T-helper 2 cell (primary cell): ENCODE measurements at places on chromosomes 11 and 22.
A peak's percentile ranks its signal among the peaks of the same experiment; 100 is the strongest.

GRCh38 chr22:50714150-50714549 is 23.9 kb upstream of the ACR start:
- DNase-seq, result no peak

- no peak for DNase-seq
These were observed 319.3 kb upstream of the NARS2 start for GRCh38 chr11:78893996-78894395.

GRCh38 chr11:123183391-123184099 is 11.5 kb downstream of the CLMP start:
- no peak for DNase-seq

GRCh38 chr11:119912229-119912628 is 183.2 kb upstream of the NECTIN1 start:
- DNase-seq, result no peak

DNA sequence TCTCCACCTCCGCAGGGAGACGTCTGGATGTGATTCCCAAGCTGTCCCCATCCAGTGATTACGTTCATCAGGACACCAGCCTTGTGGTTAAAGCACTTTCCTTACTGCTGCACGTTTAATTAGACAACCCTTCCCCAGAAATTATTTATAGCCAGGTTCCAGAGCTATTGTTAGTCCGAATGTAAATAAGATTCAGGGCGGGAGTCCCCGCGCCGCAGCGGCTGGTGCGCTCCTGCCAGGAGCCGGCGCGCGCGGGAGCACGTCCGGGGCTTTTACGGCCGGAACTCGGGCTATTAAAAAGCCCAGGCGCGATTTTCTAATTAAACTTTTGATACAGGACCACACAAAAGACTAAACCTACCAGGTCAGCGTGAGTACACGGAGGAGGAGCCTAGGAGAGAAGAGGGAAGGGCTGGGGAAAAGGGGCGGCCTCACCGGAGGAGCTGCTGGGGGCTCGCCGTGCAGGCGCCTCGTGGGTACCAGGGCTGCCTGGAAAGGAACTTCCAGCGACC is 538.3 kb downstream of the OPCML start:
- DNase-seq, result no peak

DNA sequence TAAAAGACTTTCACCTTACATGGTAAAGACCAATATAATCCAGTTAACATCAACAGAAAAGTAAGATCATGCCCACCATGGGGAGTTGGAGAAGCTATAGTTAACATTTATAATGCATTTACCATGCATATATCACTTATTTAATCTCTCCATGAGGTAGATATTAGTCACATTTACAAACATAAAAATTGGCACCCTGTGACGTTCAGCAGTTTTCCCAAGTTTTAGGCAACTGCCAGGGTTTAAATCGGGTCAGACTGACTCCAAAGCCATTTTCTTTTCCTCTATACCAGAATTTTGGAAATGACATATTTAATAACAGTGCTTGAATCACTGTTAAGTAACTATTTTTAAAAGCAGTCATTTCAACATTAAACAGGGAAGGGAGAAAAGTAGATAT is 266.3 kb downstream of the DDX10 start:
- no peak for DNase-seq

GRCh38 chr11:91305402-91305801 is 919.2 kb upstream of the FAT3 start:
- no peak for DNase-seq

DNA sequence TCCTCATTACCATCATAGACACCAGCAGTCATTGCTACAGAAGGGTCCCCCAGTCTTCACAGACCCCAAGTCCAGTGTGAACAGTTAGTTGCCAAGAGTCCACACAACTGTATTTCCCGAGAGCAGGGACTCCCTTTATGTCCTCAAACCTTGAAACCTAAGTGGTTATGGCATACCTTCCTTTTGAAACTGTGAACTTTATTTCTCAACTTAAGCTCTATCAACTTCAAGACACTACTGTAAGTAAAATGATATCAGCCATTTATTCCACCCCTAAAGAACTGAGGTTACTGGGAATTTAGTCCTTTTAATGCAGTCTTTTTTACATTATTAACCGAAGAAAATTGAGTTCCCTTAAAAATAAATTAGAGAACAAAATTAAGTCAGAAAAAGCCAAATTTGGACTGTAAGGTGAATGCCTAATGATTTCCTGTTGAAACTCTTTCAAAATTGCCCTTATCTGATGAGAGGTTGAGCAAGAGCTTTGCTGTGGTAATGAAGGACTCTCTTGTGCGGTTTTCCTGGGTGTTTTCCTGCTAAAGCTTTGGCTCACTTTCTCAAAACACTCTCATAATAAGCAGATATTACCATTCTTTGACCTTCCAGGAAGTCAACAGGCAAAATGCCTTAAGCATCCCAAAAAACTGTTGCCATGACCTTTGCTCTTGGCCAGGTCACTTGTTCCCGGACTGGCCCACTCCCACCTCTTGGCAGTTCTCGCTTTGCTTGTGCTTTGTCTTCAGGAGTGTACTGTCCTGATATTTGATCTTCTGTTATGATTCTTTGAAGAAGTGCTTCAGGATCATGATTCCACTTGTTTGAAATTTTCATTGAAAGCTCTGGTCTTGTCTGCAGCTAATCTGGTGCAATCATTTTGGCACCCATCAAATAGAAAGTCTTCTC is 765.4 kb upstream of the ANO3 start:
- DNase-seq, result no peak

DNA sequence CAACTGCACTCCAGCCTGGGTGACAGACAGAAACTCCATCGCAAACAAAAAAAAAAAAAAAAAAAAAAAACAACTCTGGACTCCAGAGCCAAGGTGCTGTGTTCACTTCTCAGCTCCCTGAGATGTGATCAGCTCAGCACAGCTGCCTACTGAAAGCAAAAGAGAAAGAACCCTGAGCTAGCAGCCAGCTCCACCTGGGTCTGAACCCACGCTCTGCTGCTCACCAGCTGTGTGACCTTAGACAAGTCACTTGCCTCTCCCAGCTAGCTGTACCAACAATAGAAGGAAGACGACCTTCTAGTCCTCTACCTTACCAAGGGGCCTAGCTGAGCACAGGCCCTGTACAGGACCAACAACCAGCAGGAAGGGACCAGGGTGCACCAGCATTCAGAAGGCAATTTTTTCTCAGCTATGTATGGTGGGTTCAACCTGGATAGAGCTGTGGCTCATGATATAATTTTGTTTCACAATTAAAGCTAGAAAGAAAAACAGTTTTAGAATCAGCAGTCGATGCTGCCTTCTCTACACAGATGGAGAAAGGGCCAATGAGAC is 3.8 kb downstream of the DGCR2 start:
- no peak for DNase-seq

DNA sequence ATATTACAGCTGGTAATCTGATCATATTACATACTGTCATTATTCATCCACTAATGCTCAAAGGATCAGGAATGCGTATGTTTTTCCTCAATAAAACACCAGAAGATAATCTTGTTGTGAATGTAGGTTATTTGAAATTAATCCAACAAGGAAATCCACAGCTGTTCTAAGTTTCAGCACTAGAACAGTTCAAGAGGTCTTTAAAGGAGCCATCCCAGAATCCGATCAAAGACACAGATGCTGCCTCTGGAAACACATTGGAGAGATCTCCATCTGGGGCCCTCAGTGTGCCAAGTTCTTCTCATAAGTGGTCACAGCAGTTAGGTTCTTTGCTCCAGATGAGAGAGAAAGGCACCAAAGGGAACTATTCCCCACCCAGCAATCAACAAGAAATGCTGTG is 1955.1 kb upstream of the RAG2 start:
- no peak for DNase-seq

DNA sequence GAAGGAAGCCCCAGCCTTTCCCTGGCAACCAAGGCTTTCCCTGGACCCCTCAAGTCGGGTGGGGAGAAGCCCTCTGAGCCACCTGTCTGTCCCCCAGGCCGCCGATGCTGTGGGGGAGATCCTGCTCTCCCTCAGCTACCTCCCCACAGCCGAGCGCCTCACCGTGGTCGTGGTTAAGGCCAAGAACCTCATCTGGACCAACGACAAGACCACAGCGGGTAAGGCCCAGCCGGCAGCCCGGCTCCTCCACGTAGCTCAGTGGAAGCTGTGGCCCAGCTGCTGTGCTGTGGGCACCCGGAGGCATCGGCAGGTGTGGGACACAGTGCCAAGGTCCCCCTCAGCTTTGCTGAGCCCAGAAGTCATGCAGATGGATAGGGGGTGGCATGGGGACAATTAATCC is 12.2 kb upstream of the RHOD start:
- DNase-seq, result no peak

DNA sequence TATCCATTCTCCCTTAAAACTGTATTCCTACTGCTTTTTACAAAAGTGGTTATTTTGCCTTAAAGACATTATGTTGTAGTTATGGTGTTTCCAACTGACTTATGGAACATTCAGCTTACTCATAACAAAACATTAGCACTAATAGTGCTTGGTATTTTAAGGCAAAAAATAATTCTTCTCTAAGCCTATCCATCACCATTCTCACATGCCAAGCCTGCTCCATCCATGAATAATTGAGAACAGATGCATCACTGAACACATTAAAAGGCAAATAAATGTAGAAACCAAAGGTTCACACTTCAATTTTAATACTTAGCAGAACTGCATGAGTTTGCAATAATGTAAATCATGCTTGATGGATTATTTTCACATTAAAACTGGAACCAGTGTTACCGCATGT is 42.3 kb upstream of the DDI1 start:
- no peak for DNase-seq

DNA sequence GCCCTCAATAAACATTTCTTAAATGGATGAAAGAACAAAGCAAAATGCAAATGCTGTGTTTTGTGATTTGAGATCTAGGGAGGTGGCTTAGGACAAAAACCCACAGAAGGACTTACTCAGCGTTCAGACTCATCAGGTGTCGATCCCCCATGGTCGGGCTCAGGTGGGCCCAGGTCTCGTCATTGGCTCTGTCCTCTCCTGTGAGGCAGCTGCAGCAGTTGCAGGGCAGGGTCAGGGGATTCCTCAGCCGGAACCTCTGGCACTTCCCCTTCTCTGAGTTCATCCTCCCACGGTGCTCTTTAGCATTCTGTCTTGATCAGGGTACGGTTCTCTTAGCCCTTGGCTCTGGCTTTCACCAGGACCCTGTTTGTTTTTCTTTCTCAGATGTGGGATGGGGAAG is 14.0 kb upstream of the ACR start:
- DNase-seq, result no peak

DNA sequence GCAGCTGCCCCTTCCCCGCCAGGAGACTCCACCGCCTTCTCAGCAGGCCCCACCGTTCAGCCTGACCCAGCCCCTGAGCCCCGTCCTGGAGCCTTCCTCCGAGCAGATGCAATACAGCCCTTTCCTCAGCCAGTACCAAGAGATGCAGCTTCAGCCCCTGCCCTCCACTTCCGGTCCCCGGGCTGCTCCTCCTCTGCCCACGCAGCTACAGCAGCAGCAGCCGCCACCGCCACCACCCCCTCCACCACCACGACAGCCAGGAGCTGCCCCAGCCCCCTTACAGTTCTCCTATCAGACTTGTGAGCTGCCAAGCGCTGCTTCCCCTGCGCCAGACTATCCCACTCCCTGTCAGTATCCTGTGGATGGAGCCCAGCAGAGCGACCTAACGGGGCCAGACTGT is 42.6 kb downstream of the PPP2R1B start:
- DNase-seq, result no peak

GRCh38 chr11:78549624-78550409 is 24.8 kb downstream of the NARS2 start:
- DNase-seq, result no peak

DNA sequence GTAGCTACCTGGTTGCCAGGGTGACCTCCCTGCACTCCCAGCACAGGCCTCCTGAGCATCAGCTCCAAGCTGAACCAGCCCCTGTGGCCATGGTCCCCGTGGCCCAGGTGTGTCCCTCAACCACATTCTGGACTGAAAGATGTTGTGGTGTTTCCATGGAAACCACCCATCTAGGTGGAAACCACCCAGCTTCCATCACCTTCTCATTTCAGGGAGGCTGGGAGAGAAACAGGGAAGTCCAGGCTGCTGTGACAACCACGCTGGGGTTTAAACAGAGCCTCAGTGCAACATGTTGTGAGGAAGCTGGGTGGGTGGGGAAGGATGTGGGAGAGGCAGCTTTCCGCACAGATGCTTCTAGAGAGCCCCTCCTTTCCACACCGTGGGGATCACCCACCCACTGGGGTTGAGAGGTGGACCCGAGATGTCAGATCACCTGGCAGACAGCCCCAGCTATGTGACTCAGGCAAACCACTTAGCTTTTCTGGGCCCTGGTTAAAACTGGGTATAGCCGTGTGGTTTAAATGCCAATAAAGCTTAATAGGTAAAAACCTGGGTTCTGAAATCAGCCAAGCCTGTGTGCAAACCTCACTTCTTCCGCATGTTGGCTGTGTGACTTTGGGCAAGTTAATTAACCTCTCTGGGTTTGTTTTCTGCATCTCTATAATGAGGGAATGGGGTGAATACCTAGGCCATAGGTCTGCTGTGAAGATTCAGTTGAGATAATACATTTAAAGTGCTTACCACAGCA is 46.4 kb downstream of the CD82 start:
- peak; percentile 87 for DNase-seq

- no peak for DNase-seq
These were observed 522 bp downstream of the RHOG start for GRCh38 chr11:3840004-3840869.

GRCh38 chr11:110182886-110183285 is 89.7 kb downstream of the ZC3H12C start:
- DNase-seq, result no peak

- peak; percentile 34 for DNase-seq
These were observed 60.0 kb downstream of the MYO7A start for GRCh38 chr11:77187776-77188632.

- no peak for DNase-seq
These were observed 2.2 kb upstream of the C11orf16 start for GRCh38 chr11:8934742-8935488.

GRCh38 chr11:68804786-68805185 is 36.9 kb downstream of the CPT1A start:
- DNase-seq, result no peak

GRCh38 chr22:21450320-21450831 is 16.8 kb upstream of the TMEM191C start:
- no peak for DNase-seq

- DNase-seq, result no peak
These were observed 37.8 kb downstream of the SCN3B start for GRCh38 chr11:123616505-123617198.

DNA sequence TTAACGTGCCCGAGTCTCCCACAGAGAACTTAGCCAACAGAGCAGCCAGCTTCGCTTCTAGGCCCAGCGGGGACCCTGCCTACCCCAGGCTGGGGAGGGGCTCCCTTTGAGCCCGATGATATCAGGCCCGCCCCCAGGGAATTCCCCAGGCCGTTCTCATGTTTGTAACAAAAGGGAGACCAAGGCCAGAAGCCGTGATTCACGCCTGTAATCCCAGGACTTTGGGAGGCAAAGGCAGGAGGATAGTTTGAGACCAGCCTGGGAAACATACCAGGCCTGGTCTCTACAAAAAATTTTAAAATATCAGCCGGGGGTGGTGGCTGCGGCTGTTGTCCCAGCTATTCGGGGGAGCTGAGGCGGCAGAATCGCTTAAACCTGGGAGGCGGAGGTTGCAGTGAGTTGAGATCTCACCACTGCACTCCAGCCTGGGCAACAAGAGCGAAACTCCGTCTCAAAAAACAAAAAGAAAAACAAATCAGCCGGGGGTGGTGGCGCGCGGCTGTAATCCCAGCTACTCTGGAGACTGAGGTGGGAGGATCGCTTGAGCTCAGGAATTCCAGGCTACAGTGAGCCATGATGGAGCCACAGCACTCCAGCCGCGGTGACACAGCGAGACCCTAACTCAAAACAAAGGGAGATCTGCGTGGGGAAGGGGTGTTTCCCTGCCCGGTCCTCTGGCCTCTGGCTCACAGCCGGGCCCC is 1.7 kb downstream of the DRD4 start:
- no peak for DNase-seq
